Epithelial cell of proximal tubule (primary cell): ENCODE measurements at places on chromosomes 3 and 15.

DNA sequence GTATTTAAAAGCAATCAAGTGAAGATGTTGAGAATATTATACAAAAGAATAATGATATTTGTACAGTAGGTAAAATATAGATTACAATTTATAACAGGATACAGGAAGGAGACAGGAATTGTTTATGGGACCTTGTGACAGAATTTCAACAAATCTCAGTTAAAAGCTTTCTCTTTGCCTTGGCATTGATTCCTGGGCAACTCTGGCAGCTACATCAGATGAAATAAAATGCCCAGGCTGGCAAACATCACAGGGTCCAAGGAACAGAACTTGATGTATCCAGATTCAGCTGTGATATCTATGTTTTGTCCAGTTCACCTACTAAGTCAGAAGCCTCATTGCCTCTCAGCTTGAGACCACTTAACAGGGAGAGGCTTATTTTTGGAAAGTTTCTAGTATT is 473.1 kb downstream of the MCTP2 start:
- no peak for DNase-seq

GRCh38 chr3:61664105-61664482 is 102.7 kb downstream of the PTPRG start:
- DNase-seq = peak; percentile 52

- DNase-seq = no peak
Measured at GRCh38 chr15:70234256-70234905, 136.7 kb upstream of the TLE3 start.

DNA sequence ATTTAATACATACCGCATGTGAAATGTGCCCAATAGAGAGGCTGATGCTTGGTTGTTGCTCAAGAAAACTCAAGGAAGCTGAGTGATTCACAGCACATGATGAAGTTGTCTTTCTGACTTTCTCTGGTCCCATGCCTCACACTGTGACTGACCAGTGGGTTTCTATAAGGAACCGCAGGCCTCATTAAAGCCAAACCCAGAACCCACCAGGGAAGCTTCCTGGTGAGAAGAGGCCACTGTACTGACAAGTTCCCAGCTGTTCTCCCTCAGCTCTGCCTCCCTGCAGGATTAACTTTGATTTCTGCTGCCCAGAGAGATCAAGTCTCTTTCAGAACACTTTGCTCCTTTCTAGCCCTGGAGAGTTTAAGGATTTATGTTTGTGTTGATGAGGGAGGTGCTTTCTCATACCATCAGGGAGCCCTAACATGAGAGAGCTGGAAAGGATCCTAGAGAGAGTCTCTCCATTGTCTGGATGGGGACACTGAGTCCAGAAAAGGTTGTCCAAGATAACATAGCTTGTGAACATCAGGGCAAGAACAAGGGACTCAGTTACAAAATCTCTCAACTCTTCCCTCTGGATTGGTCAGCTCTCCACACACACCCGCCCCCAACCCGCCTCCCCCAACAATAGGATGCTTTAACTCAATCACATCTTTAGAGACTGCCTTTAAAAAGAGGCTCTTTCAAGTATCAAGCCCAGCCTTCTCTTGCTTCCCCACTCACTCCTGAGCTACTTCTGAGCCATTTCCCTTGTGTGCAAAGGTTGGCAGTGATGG is 303.2 kb upstream of the TLE3 start:
- DNase-seq = no peak

DNA sequence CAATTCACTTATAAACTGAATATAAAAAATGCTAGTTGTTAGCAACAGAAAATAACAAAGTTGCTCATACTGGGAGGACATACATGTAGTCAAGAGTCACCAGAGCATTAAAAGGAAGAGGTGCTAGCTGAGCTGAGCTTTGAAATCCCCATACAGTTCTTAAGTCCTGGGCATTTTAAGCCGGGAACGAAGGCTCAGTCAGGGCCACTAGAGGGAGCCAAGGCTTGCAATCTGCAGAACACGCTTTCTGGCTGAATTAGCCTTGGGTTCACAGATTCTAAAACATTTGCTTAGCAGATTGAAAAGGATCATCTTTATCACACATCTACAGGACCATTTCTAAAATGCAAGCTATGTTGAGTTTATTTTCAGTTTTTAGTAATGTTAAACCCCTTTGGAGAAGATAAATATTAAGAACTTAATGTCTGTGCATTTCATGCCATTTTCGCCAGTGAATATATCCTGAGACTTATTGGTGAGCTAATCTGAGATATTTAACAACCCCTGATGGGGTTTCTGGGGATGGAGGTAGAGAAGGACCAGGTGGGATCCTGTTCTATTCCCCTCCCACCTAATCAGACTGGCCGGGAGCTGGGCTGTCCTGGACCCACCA is 26.3 kb upstream of the MNS1 start:
- DNase-seq = peak; percentile 37

DNA sequence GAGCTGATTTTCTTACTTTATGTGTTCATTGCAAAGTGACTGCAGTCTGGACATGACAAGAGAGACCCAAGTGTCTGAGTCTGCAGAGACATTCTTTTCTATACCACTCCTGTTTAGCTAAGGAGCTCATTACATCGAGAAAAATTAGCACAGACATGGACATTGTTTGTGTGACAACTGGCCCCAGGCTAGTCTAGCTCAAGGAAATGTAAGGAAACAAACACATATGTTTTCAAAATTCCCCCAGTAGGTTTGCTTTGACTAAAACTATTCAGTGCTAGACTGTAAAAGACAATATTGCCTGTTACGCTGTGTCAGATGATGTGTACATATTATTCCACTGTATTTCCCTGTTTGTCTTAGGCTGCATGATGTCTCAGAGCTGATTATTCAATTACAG is 40.9 kb downstream of the TPRG1 start:
- DNase-seq = no peak

DNA sequence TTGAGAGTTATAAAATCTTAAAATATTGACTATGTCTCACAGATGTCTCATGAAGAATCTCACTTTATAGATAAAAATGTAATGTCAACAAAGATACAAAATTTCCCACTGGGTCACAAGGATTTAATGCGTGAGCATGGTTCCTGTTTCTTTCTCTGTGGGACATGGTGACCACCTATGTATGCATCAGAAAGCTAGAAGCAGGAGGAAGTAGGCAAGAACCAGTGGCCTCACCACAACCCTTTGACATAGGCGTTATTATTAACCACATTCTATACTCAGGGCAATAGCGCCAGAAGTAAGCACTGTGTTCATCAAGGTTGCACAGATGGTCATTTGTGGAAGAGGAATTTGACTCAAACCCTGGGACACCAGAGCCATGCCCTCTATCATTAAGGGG is 11.7 kb upstream of the ADAMTS17 start:
- no peak for DNase-seq

DNA sequence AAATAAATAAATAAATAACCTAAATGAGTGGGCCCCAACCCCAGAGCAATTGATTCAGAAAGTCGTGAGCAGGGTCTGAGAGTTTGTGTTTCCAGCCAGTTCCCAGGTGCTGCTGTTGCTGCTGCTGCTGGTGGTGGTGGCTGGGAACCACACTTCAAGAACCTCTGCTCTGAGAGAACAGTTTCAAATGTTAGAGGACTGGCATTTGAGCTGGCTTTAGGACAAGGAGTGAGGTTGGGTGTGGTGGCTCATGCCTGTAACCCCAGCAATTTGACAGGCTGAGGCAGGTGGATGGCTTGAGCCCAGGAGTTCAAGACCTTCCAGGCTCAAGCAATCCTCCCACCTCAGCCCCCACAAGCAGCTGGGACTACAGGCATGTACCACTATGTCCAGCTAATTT is 123.1 kb upstream of the UBE2E1 start:
- no peak for DNase-seq

DNA sequence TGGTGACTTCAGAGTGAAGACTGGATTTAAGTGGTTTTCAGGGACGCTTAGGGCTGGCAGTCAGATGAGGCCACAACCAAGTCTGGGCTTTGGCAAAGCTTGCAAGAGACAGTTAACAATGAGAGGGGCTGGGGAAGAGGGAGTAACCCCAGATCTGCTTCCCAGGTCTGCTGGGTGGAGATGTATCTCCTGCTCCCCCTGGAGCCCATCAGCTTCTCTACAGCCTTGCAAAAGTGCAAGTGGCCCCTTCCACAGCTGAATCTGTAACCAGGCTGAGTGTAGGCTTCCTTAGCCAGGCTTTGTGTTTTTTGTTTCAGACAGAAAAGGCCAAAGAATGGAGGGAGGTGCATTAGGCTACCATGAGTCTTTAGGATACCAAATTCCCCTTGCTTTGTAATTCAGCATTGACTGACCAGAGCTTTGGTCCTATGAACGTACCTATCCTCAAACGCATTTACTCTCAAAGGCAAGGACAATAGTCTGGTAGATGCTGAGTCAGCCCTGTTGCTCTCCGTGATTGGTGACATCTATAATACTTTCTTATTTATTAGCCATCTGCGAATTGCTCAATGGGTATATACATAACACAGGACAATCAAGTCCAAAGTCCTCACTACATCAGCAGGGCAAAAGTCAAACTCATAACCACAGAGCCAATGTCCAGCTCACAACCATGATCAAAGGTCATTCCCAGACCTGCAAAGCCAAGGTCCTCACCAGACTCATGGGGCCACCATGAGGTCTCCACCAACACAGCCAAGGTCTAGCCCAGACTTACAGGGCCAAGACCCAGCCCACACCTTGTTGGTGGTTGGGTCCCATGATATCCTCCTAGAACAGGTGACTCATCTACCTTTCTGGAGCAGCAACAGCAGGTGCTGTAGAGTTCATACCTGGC is 17.1 kb downstream of the CCDC13 start:
- no peak for DNase-seq

GRCh38 chr3:36904641-36905040 is 40.2 kb downstream of the TRANK1 start:
- DNase-seq = no peak

DNA sequence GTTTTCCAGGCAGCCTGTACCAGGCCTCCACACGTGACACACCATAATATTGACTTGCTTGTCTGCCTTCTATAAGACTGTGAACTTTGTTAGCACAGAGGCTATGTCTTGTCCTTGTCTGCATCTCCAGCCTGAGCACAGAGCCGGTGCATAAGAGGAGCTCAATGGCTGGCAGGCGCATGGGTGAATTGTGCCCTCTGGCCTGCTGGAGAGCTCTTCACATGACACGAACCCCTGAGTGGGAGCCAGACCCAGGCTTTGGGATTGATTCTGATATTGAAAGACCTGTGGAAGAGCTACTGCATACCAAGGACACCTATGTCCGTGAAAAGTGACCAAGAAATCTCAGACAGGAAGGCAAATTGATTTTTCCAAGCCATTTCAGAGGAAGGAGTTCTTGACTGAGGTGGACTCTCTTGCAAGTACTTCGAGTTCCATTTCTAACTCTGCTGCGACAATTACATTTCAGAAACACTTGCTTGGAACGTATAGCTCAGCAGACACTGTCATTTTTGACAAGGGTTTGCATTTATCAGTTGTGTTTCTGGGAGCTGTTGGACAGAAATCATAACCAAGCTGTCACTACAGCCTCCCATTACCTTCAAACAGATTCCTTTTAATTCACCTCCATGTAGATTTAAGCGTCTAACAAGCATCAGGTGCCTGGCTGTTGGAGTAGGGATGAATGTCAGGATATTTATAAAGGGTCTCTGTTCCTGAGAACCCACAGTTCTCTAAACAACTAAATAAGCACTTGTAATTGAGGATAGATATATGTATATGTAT is 281.3 kb downstream of the WDR72 start:
- no peak for DNase-seq

DNA sequence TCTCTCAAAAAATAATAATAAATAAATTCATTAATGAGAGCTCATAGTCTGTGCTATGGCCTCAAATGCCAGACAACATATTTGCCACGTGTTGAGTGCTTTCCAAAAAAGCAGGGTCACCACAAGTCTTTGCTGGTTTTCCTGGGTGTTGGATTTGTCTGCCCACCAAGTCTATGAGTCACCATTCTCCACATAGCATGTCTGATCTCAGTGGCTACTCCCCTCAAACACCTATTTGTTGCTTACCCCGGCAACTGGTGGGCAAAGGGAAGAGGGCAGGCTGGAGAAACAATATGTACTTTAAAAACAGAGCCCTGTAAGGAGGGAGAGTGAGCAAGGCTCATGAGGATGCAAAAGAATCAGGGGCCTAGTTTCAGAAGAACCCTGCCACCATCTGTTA is 120.0 kb upstream of the ARRDC4 start:
- no peak for DNase-seq

- DNase-seq = no peak
Measured at GRCh38 chr3:77171026-77171425, 131.1 kb downstream of the ROBO2 start.

- no peak for DNase-seq
Measured at GRCh38 chr3:71048948-71049347, 534.6 kb downstream of the FOXP1 start.

GRCh38 chr3:115523458-115523857 is 99.9 kb upstream of the GAP43 start:
- no peak for DNase-seq

GRCh38 chr3:43768381-43768973 is 77.7 kb downstream of the ABHD5 start:
- no peak for DNase-seq

DNA sequence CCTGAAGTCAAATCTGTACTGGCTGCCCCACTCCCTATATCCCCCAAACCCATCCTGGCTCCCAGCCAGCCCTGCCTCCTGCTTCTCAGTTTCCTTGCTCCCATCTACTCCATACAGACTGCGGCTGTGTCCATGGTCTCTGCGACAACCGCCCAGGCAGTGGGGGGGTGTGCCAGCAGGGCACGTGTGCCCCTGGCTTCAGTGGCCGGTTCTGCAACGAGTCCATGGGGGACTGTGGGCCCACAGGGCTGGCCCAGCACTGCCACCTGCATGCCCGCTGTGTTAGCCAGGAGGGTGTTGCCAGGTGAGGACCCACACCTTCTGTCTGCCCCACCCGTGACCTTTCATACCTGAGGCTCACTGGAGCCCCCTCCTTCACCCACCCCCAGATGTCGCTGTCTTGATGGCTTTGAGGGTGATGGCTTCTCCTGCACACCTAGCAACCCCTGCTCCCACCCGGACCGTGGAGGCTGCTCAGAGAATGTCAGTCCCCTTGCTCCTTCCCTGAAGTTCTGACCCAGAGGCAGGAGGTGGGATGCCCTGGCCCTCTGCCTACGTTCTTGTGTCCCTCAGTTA is 14.7 kb downstream of the STAB1 start:
- no peak for DNase-seq

- DNase-seq = no peak
Measured at GRCh38 chr3:56196700-56197099, 271.6 kb downstream of the ERC2 start.

GRCh38 chr15:50182219-50183013 is 420 bp downstream of the SLC27A2 start:
- DNase-seq = no peak

- no peak for DNase-seq
Measured at GRCh38 chr3:191216510-191216909, 17.5 kb downstream of the OSTN start.
